ENCODE measurements at places on chromosomes 7 and 10. TPM values are rescaled to one million over a fixed set of nuclear protein-coding genes. Genes with fewer than 3 reads are reported as not detected.

DNA sequence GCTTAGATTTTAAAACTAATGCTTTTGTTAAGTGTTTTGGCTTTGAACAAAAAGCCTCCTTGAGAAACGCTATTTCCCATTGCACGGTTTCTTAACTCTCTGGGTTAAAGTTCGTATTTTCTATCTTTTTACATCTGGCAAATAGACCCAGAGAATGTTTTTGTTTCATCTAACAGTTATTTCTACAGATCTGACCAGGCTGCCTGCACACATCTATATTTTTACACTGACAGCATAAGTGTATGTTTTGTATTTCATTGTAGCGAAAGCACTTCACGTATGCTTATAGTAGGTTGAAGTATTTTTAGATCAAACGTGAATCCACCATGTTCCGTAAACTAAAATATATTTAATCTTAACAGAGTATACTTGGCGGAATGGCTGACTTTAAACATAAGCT is 477.3 kb downstream of the SDK1 start:
- no peak for DNase-seq

GRCh38 chr10:10213237-10213636 is 804.4 kb upstream of the CELF2 start:
- DNase-seq = no peak

DNA sequence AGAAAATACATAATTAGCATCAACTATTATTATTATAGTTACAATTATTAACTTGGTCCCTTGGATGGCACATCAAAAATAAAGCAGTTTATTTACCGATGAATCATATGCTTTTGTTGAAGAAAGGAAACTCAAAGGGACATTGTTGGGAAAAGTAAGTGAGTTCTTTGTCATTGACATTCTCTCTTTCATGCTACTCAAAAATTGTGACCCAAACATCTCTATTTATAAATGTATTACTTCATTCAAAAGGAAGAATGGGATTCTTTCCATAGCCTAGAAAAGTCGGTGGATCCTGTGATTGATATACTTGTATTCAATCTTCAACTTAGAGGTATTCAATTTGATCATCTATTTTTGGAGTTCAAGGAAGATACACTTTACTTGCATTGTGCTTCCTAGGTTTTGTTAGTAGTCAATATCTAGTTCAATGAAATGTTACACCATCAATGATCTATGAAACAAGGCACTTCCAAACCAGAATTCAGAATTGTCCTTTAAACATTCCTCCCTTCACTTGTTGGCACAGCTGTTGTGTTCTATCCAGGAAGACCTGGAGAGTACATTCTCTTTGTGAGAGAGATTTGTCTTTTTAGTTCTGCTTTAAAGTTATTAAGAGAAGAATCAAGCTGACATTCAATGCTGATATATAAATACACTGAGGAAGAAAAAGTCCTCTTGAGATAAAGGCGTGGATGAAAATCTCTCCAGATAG is 235.2 kb downstream of the TMEM26 start:
- DNase-seq = no peak

GRCh38 chr10:70678757-70679489 is 6.6 kb downstream of the ADAMTS14 start:
- no peak for DNase-seq

GRCh38 chr10:89659143-89660131 is 14.4 kb upstream of the PANK1 start:
- no peak for DNase-seq

- no peak for DNase-seq
Measured at GRCh38 chr10:131513445-131513844, 201.9 kb upstream of the TCERG1L start.

GRCh38 chr10:121310151-121310711 is 288.0 kb downstream of the FGFR2 start:
- DNase-seq = no peak

- no peak for DNase-seq
Measured at GRCh38 chr10:132357286-132358058, 25.5 kb downstream of the LRRC27 start.

The PRR15 gene
- 24.4 TPM for total RNA-seq

The FAM13C gene
- total RNA-seq = 43.0 TPM

The MYO1G gene
- 2.6 TPM for total RNA-seq

The GIMAP6 gene
- total RNA-seq = 47.3 TPM

The ZNF853 gene
- total RNA-seq = 4.1 TPM

The LIPJ gene
- not detected for total RNA-seq

All from omental fat pad (tissue), 4 donors.